Activated CD4-positive, alpha-beta T cell treated with anti-CD3 and anti-CD28 coated beads, Interleukin-2, amount 10 ng/mL, durations not matched to agents 7 days and 5 days (primary cell): ENCODE measurements at places on chromosomes 13 and 19.
A peak's percentile ranks its signal among the peaks of the same experiment; 100 is the strongest.

DNA sequence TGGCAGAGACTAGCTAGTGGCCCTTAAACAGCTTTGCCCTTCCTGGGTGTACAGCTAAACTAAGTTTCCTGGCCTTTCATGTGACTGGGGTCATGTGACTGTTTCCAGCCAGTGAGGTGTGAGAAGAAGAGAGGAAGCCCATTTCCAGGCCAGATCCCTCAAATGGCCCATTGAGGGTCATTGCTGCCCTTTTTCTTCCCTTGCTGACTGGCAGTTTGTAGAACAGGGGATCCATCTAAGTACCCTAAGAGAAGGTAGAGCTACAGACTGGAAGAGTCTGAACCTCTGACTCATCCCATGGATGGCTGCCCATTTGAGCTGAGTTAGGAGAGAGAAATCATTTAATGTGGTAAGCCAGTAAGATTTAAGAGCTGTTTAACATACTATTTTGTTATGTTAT, 2.8 kb downstream of the SWSAP1 start:
- DNase-seq, result peak; percentile 47

GRCh38 chr13:111177081-111177711, 62.1 kb downstream of the ARHGEF7 start:
- DNase-seq, result peak; percentile 60

- no peak for DNase-seq
Observed at GRCh38 chr13:113919761-113920559, 53.9 kb downstream of the C13orf46 start.

GRCh38 chr19:3712663-3713611, 4.8 kb downstream of the TJP3 start:
- DNase-seq, result no peak

- DNase-seq, result no peak
Observed at GRCh38 chr19:57807541-57807940, 7.2 kb downstream of the ZNF552 start.

- no peak for DNase-seq
Observed at GRCh38 chr13:97307882-97308624, 85.9 kb downstream of the MBNL2 start.

- no peak for DNase-seq
Observed at GRCh38 chr13:31848621-31849020, 109.3 kb downstream of the RXFP2 start.

DNA sequence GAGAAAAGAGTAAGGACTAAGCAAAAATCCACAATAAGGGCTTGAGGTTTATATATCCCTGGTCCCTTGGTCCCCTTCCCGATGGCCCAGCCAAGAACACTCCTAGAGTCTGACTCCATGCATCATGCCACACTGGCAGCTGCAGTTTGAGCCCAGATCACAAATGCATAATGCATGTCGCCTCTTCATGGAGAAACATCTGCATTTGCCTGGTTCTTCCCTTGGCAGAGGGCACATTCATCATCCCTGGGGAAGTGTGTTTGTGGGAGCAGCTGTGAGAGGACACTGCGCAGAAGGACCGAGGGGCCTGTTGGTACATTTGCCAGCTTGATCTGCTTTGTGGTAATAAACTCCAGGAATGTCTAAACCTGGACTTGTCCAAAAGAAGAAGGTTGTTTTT, 731.8 kb downstream of the FGF9 start:
- no peak for DNase-seq

DNA sequence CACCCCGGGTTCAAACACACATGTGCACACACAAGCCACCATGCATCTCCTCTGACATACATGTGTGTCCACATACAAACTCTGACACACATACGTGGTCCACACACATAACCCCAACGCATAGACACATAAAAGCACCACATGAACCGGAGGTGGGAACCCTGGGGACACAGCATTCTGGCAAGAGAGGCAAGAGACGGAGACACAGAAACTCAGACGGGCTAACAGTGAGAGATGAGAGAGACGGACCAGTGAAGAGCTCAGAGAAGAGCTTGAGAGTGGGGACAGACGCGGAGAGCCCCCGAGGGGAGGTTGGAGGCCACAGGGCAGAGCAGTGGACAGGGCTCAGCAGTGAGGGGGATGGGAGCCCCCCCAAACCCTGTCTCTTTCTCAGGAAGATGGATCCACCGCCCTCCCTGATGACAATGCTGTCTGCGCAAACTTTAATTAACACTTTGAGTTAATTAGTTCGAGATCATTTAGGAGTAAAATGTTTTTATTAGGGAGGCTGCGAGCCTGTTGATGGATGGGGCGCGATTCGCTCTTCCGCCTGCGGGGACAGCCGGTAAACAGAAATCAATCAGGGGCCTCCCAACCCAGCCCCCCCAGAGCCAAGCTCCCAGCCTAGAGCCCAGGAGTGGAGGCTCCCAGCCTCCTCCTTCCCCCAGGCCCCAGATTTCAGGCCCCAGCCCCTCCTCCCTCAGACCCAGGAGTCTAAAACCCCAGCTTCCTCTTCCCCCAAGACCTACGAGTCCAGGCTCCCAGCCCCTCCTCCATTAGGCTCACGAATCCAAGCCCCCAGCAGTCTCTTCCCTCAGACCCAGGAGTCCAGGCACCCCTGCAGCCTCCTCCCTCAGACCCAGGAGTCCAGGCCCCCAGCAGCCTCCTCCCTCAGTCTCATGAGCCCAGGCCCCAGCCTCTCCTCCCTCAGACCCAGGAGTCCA, 9.5 kb upstream of the ERFL start:
- DNase-seq, result no peak

GRCh38 chr19:28351761-28352160, 861.2 kb downstream of the UQCRFS1 start:
- DNase-seq, result no peak

DNA sequence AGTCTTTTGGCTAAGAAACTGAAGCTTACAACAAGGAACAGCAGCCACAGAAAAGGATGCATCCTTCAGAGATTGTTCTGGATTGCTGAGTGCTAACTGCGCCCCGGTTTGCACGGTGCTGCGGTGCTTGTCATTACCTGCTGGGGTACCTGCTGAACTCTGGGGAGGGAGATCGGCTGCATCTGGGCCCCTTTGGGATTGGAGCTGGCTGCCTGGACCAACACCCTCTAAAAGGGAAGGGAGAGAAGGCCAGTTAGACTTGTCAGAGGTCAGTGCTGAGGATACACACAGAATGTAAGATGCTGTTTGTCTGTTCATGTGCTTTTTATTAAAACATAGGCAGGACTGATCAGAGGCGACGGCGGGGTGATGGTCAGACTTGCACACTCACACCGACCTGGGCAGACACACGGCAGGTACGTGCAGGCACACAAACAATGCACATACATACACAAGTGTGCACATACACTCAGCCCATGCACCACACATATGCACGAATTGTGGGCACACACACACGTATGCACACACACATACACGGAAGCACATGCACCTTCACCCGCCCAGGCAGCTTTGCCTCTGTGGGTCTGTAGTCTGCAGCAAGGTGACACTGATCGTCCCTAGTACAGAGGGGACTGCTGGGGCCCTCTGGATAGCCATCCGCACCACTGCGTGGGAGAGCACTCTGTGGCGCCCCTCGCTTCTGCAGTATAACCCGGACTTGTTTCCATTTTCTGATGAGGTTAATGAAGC, 66.1 kb downstream of the RFX2 start:
- no peak for DNase-seq

GRCh38 chr19:32676186-32676894, 692 bp downstream of the RGS9BP start:
- no peak for DNase-seq

GRCh38 chr19:23855676-23856075, 59.0 kb upstream of the ZNF726 start:
- no peak for DNase-seq

GRCh38 chr19:42942187-42942789, 5.3 kb upstream of the PSG7 start:
- no peak for DNase-seq

- DNase-seq, result no peak
Observed at GRCh38 chr13:45545686-45546409, 69.7 kb downstream of the ERICH6B start.

DNA sequence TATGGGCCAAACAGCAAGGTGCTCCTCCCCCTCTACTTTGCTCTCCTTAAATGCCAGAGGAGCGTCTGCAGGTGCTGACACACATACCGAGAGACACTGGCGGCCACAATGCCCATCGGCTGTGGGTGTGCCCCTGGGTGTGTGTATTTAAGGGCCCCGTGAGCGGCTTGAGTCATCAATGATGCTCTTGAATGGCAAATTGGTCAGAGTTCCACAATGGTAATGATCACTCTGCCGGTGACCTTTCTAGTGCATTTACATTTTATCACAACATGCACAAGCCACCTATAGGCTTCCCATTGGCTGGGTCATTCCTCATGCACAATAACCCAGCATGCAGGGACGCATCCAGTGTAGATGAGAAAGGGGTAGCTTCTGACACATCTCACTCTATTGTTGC, 124.8 kb downstream of the ZNF536 start:
- no peak for DNase-seq

GRCh38 chr13:75357576-75358289, 124.2 kb downstream of the TBC1D4 start:
- peak; percentile 55 for DNase-seq

DNA sequence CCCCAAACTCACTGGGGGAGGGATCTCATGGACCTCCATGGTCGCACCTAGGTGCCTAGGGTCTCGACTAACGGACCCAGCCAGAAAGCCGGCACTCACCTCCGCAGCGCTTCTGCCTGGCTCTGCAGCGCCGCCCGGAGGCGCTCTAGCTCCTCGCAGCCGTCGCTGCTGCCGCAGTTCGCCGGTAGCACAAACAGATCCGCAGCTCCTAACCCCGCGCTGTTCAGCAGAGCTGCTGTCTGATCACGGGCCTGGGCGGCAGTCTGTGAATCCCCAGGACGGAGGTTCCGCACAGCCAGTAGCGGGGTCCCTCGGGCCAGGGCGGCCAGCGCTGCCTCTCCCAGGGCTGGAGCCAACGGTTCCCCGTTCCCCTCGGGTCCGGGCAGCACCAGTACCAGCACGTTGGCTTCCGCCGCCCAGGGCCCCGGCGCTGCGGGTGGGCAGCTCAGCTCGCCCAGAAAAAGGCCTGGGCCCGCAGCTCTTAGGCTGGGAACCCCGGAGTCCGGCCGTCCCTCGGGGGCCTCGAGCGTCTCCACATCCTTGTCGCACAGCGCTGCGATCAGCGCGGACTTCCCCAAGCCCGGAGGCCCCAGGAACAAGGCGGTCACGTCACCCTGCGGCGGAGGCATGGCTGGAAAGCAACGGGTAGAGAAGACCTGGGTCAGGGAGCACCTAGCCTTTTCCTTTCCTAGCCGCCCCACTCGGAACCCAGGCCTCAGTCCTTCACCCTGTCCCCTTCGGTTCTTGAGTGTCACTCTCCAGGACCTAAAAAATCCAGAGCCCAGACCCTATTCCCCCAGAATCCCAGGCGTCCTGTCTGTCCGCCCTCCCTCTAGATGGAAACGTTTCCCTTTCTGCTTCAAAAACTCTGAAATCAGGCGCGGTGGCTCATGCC, 977 bp downstream of the IRGQ start:
- peak; percentile 77 for DNase-seq

GRCh38 chr19:46967578-46968032, 52.0 kb upstream of the NPAS1 start:
- DNase-seq, result peak; percentile 53

DNA sequence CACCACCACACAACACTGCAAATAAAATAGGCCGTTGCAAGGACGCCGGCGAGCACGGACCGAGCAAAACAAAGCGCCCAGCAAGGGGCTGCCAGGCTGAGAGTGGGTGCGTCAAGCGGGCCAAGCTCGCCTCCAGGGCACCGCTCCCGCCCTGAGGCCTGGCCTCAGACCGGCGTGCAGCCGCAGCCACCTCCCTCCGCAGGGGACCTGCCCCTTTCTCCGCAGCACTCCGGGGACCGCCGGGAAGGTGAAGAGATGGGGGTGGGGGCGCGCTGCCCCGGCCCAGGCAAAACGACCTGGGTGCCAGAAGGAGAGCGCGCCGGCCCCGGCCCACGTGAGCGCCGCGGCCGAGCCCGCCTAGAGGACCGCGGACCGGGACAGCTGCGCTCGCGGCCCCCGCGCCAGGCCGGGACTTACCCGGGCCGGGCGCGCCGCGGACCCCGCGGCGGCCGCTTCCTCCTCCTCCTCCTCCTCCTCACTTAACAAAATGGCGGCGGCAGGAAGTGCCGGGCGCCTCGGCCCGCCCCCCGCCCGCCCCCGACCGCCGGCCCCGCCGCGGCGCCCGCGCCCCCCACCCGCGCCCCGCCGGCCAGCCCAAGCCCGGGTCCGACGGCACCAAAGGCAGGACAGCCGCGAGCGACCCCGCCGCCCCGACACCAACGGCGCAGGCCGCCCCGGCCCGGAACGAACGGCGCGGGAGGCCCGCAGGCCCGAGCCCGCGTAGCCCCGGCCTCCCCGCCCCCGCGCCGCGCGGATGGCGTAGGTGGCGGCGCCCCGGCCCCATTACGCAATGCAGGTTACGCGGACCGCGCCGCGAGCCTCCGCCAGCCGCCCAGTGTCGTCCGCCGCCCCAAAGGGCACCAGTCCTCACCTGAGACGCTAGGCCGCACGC, 674 bp downstream of the BRD4 start:
- peak; percentile 61 for DNase-seq

GRCh38 chr19:21328406-21328805, 804 bp downstream of the ZNF708 start:
- no peak for DNase-seq

DNA sequence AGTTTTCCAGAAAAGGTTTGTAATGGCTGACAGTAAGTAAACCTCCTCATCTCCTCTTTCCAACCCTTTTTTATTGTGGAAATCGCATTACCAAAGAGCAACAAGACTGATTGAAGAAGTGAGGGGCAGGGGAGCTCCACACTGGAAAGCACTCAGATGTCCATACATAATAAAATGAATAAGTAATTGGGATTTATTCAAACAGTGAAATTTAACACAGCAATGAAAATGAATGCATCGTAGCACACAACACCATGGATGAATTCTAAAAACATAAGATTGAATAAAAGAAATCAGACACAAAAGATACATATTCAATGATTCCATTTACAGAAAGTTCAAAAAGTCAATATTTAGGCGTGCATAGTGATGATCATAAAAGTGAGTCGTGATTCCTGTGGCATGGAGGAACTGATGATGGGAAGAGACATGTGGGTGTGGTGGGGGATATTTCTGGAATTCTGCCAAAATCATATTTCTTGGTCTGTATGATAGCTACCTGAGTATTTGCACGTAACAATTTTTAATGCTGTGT, 18.8 kb downstream of the FAM216B start:
- no peak for DNase-seq

DNA sequence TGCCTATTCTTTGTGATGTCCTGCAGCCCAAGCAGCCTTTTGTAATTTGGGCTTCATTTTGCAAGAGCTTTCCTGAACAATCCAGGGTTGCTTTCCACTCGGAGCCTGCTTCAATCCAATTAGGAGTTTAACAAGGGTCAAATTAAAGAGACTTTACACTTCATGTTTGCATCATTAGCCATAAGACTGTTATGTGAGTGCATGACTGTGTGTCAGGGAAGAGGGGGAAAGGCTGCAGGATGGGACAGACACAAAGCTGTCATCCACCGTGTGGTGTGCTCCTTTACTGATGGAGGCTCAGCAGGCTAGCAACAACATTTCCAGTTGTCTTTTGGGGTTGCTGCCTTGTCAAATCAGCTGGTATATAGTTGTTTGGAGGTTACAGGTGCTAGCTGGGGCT, 23.7 kb upstream of the MAB21L1 start:
- DNase-seq, result no peak

- no peak for DNase-seq
Observed at GRCh38 chr19:39410831-39411080, 1.7 kb upstream of the PLEKHG2 start.
